ENCODE measurements at places on chromosomes 16 and 17. TPM values are rescaled to one million over a fixed set of nuclear protein-coding genes. Genes with fewer than 3 reads are reported as not detected.

Gene PMFBP1
- total RNA-seq: 5.2 TPM

Gene RASL10B
- total RNA-seq: not detected

Gene PYDC1
- not detected for total RNA-seq

Gene MIEF2
- total RNA-seq: 11.1 TPM

Gene KRTAP3-3
- total RNA-seq: not detected

Gene UTS2R
- total RNA-seq: not detected

Gene TBX6
- 1.3 TPM for total RNA-seq

Measured in activated CD8-positive, alpha-beta T cell treated with anti-CD3 and anti-CD28 coated beads, Interleukin-2, amount 10 ng/mL, durations not matched to agents 7 days and 5 days (primary cell).